AG04450 (cell line): ENCODE measurements at places on chromosomes 13 and 19.

- peak; percentile 4 for DNase-seq
Observed at GRCh38 chr13:97030705-97031452, 36.6 kb upstream of the OXGR1 start.

- DNase-seq = no peak
Observed at GRCh38 chr13:27203854-27204253, 32.2 kb upstream of the USP12 start.

GRCh38 chr19:2478278-2478755, 2.4 kb downstream of the GADD45B start:
- no peak for DNase-seq

- no peak for DNase-seq
Observed at GRCh38 chr13:50588491-50589130, 254.9 kb downstream of the DLEU7 start.

DNA sequence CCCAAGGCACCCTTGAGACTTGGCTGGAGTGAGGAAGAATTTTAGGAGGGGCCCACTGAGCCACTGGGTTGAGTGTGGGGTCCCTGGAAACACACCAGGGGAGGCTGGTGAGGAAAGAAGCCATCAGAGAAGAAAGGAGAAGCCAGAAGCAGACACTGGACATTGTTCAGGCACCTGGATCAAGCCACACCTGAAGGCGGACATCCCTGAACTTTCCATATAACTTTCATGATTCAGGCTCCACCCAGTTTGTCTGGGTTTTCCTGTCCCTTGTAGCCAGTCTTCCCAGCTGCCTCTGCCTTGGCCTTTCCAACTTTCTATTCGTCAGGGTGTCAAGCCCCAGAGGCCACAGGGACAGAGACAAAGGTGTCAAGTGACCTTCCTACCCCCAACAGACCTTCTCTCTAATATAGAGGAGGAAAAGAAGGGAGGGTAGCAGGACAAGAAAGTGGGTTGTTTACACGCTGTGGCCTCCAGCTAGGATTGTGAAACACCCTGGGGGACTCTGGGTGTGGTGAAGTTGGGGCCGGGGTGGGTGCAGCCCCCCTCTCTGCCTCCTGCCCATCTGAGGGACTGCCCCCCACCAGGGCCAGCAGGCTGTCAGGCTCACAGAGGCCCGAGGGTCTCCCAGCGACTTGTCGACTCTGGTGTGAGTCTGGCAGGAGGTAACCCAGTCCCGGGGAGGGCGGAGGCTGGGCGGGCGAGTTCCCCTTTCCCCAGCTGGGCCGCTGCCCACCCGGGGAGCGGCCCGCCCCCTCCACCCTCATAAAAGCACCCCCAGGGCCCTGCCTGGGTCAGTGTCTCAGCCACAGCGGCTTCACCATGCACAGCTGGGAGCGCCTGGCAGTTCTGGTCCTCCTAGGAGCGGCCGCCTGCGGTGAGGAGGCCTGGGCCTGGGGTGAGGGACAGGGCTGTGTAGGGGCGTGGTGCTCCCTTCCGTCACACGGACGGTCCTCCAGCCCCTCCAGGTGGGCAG, at the start of gene CFD:
TSS of gene CFD (plus strand) at position 797 of the 976 bp plus-strand sequence. CDS start at position 823, 26 bp downstream.
- no peak for DNase-seq

GRCh38 chr13:46053162-46054012, 841 bp upstream of the ZC3H13 start:
- DNase-seq = no peak

GRCh38 chr19:41815301-41815700, 18.9 kb downstream of the CEACAM3 start:
- DNase-seq = no peak

DNA sequence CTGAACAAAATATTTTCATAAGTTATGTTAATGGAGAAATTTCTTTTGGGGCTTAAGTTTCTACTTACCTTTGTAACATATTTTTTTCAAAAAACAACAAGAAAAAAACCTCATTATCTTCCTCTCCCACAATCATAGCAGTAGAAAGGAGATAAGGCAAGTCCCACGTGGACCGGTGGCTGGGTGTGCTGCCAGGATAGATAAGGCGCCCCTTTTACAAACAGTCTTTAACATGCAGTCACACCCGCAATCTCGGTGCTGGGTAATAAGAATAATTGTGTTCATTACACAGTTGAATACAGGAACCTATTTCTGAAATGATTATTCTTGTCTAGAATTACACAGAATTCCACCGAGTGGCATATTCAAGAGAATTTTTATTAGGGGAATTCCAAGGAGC, 1202.3 kb downstream of the UQCRFS1 start:
- no peak for DNase-seq

GRCh38 chr13:36850790-36851438, 31.9 kb downstream of the RFXAP start:
- DNase-seq = no peak

DNA sequence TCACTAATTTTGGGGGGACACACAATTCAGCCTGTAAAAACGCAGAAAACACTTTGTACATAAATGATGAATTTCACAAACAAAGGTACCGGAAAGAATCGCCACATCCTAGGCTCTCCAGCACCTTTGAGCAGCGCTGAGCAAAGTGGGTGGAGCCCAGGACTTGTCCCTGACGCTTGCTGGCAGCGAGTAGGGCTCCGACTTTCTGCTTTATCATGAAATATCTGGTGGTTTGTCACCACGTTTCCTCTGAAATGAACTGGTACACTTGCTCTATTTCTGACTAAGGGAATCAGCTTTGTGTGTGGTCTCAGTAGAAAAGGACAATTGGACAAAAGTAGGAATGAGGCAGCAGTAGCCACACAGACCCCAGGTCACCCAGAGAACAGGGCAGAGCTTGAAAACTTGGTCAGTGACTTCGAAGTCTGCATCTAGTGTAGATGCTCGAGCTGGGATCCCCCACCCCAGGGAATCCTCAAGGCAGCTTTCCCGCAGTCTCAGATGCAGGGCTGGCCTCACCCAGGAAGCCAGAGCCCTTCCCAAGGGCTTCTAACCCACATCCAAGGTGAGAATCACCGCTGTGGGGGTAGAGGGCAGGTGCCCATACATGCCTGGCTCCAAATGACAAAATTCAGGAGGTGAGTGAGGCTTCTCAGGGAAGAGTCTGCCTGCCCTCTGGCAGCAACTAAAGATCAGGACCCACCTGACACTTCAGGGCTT, 85.3 kb upstream of the SOX1 start:
- no peak for DNase-seq

GRCh38 chr13:97338571-97338970, 95.4 kb upstream of the RAP2A start:
- DNase-seq = no peak

DNA sequence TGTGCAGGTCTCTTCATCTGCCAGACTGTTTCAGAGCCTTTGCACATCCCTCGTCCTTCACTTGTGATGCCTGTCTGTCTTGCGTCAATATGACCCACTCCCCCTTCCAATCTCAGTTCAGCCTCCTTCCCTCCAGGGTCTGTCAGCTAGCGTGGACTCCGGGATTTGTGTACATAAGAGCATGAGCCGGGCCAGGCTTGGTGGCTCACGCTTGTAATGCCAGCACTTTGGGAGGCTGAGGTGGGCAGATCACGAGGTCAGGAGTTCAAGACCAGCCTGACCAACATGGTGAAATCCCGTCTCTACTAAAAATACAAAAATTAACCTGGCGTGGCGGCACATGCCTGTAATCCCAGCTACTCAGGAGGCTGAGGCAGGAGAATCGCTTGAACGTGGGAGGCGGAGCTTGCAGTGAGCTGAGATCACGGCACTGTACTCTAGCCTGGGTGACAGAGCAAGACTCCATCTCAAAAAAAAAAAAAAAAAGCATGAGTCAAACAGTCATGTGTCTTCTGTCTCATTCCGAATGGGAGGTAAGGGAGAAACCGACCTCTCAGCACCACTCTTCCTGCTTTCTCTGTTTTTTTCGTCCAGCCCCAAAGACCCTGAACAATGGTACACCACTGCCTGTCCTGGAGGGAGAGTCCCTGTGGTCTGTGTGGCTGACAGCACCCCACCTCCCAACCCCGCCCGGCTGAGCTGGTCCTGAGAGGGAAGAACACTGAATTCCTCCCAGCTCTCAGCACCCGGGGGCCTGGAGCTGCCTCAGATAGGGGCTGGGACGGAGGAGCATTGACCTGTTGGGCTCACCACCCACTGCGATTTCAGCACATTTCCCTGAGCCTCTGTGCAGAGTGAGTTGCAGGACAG, 2.4 kb upstream of the SIGLEC9 start:
- no peak for DNase-seq

- DNase-seq = peak; percentile 56
Observed at GRCh38 chr19:55643003-55643886, at the start of gene ZNF581. Gene ZNF581 (plus strand): TSS chr19:55643649. CDS start chr19:55644572, 923 bp downstream.

GRCh38 chr19:16851031-16851712, 22.0 kb downstream of the SIN3B start:
- DNase-seq = peak; percentile 18

- no peak for DNase-seq
Observed at GRCh38 chr13:110885966-110886869, 28.7 kb downstream of the ANKRD10 start.

GRCh38 chr13:110115591-110115990, 191.4 kb downstream of the COL4A1 start:
- no peak for DNase-seq
